Fibroblast of the aortic adventitia (primary cell): ENCODE measurements at places on chromosomes 1 and 21. TPM values are rescaled to one million over a fixed set of nuclear protein-coding genes. Genes with fewer than 3 reads are reported as not detected.

S100A6 gene
- 681 and 1,303 TPM in 2 replicates for total RNA-seq

SPRR2B gene
- not detected in 2 replicates for total RNA-seq

CR1 gene
- not detected in 2 replicates for total RNA-seq

HNRNPCL2 gene
- not detected in 2 replicates for total RNA-seq

EDARADD gene
- not detected in 2 replicates for total RNA-seq

SLC2A1 gene
- 5.4 and 16.3 TPM in 2 replicates for total RNA-seq

TTC39A gene
- 0.25 and 2.0 TPM in 2 replicates for total RNA-seq

CELA2B gene
- total RNA-seq = not detected in 2 replicates

GBP4 gene
- total RNA-seq = 0.09 and 3.7 TPM in 2 replicates

C1orf50 gene
- 4.2 and 5.4 TPM in 2 replicates for total RNA-seq

TBX19 gene
- total RNA-seq = 0.99 TPM in 1 of 2 replicates, not detected in the other

TEDDM1 gene
- not detected in 2 replicates for total RNA-seq

ADAMTS5 gene
- 4.6 and 24.0 TPM in 2 replicates for total RNA-seq

KRTAP22-1 gene
- total RNA-seq = not detected in 2 replicates

DNA sequence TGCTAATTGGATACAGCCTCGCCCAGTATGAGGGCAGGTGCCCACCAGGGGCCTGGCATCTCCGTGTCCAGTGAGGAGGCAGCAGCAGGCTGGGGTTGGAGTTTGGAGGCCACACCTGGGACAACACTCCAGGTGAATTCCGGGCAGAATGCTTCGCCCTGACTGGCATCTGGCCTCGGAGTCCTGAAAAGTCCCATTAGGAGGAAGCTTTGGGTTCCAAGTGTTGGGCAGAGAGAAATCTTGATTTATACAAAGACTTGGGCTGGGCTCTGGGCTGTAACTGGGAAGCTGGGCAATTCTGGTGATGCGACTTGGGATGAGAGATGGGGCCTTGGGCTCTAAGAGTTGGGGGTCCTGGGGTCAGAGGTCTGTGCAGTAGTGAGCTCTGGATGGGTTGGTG lies 48.1 kb upstream of the CSF3R start:
- no peak for DNase-seq

GRCh38 chr1:230867101-230867902 lies 1.0 kb downstream of the C1orf198 start:
- DNase-seq = peak; percentile 24

- DNase-seq = no peak
Observed at GRCh38 chr21:45258466-45258865, 29.2 kb downstream of the POFUT2 start.

GRCh38 chr1:192382758-192383157 lies 66.0 kb downstream of the RGS21 start:
- DNase-seq = no peak

DNA sequence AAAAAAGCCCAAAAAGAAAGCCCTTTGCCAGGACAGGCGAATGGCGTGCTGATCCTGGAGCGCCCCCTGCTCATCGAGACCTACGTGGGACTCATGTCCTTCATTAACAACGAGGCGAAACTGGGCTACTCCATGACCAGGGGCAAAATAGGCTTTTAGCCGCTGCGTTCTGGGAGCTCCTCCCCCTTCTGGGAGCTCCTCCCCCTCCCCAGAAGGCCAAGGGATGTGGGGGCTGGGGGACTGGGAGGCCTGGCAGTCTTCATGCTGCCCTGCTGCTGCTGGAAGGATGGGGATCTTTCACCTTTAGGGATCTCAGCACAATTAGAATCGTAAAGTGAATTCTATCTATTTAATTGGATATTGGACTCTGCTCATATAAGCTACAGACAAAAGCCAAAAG lies 3.6 kb downstream of the TPRG1L start:
- DNase-seq = no peak

DNA sequence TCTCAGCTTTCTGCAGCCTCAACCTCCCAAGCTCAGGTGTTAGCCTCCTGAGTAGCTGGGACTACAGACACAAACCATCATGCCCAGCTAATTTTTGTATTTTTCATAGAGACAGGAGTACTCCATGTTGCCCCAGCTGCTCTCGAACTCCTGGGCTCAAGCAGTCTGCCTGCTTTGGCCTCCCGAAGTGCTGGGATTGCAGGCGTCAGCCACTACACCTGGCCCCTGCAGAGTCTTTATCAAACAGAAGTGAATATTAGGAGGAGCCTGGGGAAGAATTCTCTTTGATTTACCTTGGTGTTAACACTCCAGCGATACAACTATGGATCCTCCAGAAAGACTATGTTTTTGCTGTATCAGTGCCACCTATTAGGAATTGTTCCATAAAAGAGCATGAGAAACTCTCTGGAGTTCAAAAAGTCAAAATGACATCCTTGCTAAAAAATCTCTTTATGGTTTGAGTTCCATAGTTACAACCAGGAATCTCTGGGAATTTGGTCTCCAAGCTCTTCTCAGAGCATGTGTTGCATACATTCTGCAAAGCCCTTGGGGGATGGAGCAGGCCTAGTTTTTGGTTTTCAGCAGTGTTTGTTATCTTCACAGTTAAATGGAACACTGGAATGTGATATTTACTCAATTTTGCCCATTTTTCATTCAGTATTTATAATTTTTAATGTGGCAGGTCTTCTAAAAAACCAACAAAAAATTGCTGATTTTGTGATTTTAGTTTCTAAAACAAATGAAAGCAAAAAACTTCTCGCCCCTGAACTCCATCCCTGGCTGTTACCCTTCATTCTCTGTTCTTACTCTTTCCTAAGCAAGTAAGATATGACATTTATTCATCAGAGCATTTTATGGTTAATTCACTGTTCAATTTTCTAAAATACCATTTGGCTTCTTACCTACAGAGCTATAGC lies 77.3 kb downstream of the OLFML2B start:
- peak; percentile 84 for DNase-seq

DNA sequence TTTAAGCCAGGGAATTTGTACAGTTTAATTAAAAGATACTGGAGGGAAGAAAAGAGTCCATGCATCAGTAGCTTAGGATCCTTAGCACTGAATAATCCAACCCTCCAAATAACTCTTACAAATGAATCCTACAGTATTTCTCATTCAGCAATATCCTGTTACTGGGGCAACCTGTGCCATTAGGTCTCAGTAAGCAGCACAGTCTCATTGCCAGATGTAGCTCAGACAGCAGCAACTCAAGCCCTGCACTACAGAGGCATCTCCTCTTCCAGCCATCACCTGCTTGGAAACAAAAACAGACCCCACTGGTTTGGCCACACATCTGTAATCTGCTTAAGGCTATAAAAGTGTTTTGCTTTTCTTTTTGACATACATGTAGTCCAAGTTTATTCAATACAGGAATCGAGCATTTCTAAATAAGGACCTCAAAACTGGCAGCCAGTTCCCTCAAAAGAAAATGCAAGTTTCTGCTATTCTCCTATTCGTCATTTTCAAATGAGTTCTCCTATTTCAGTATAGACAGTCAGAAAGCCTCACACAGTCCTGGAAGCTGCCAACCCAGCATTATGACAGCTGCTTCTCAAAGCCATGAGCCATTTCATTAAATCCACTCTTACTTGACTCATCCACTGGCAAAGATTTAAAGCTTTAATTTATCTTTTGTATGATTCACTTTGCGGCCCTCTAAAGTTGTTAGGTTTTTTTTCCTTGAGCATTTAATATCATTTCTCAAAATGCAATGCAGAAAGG lies 129.0 kb downstream of the APP start:
- peak; percentile 37 for DNase-seq

DNA sequence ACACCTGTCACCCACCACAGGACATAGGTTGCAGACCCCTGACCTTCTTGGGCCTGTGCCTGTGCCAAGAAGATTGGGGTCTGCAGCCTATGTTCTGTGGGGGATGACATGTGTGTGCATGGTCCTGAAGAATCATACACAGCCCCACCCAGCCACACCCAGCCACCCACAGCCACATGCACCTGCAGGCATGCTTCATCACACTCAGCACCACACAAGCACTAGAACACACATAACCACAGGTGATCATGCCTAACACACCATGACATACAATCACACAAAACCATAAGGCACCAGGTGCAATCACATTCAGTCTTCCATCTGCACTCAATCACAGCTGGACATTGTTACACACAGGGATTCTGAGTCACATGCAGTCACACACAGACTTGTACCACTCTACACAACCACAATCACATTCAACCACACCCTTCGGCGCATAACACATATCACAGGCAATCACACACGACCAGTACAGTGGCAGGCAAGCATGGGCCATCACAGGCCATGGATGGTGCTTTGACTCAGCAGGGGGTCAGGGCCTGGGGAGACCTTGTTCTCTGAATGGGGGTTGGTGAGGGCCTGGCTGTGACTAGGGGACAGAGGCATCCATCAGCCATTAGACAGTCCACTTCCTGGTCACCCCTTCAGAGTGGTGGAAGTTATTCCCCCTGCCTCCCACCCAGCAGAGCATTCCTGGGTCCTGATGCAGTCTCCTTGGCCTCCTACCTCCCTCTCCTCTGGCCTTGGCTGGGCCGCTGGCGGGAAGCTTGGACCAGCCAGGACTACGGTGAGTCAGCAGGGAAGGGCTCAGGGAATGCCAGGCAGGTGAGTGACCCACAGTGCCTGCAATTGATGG lies 44.3 kb upstream of the EPS8L3 start:
- DNase-seq = peak; percentile 49

- DNase-seq = peak; percentile 20
Observed at GRCh38 chr1:182520736-182521135, 68.3 kb downstream of the RNASEL start.

GRCh38 chr1:216723274-216723780 lies at the start of gene ESRRG:
TSS of gene ESRRG (minus strand) at chr1:216723429. CDS start at chr1:216723299, 130 bp downstream.
- no peak for DNase-seq

DNA sequence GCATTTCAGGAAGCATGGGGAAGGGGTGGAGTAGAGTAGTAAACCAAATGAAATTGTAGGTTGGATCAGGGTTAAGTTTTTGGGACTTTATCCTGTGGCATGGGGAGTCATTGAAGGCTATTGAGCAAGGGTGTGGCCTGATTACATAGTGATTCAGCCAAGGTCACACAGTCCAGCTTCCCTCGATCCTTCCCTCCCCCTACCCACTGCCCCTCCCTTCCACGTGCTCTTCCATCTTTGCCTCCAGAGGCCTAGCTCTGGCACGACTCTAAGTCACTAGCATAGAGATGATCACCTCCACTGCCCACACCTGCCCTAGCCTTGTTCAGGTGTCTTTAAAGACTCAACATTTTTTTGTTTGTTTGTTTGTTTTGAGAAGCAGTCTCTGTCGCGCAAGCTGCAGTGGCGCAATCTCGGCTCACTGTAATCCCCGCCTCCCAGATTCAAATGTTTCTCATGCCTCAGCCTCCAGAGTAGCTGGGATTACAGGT lies 37.2 kb upstream of the SLC9A1 start:
- peak; percentile 27 for DNase-seq

DNA sequence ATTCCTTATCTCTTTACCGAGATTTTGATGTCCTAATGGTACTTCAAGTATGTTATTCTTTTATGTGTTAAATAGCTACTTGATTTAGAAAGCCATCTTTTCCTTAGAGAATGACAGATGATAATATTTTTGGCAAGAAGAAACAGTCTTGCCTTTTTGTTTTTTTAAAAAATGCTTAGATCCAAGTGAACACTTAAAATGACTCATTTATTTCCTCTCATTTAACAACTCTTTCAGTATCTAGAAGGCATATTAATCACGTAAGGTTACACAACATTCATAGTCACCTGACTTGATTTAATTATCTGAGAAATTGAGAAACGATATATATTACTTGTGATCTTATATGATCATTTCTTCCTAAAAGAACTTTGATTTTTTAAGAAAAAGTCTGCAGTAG lies 52.4 kb downstream of the SUCO start:
- DNase-seq = peak; percentile 80

DNA sequence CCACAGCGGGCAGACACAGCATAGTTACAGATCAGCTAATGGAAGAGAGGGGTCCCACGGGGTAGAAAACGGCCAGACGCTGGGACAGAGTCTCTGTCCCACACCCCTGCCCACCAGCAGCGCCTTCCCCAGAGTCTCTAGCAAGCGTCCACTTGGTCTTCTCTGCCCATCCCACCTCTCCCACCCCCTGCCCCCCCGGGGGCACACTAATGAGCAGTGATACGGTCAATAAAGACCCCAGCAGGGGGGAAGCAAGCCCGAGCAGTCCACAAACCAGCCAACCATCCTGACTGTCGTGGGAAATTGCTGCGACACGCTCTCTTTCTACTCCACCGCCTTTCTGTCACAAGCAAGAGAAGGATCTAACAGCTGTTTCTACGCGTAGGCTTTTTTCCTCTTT lies 374.7 kb downstream of the NPHP4 start:
- DNase-seq = no peak

DNA sequence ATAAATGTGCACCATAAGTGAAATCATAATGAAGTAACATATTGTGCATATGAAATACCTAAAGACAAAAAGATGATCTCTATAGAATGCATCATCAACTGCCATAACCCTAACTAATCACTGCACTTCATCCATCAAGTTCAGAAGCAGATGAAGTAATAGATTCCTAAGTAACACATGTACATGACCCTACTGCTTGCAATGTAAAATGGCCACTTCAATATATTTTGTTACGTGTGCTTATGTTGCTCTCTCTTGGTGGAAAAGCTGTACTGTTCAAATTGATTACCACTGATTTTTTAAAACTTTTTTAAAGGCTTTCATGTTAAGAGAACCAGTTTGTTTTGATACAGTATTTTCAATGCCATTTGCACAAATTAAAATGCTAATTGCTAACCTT lies 141.8 kb downstream of the TTLL7 start:
- peak; percentile 56 for DNase-seq

- DNase-seq = no peak
Observed at GRCh38 chr1:227745568-227746265, 10.5 kb downstream of the SNAP47 start.

DNA sequence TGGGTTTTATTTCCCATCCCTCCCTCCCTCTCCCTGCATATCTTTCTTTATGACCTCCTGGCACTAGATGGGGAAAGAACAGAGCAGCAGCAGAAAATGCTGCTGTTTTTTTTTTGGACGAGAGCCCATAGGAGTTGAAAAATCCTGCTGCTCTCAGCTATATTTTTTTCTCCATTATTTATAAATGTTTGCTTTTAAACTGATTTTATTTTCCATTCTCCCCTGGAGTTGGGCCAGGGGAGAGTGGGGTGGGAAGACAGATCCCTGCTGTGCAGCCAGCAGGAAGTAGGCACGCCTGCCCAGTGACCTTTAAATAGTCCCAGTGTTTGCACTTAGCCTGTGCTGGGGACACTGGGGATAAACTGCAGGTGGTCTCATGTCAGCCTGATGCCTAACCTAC lies 17.4 kb downstream of the SFT2D2 start:
- peak; percentile 43 for DNase-seq

- DNase-seq = no peak
Observed at GRCh38 chr1:228429007-228429406, 12.3 kb upstream of the TRIM17 start.

- no peak for DNase-seq
Observed at GRCh38 chr1:10606064-10606463, 131.3 kb downstream of the PEX14 start.
